Hematopoietic multipotent progenitor cell treated with erythropoietin and hydrocortisone succinate and interleukin-3 and kit ligand, for 4 days (in vitro differentiated cells): ENCODE measurements at places on chromosomes 5 and 9.

DNA sequence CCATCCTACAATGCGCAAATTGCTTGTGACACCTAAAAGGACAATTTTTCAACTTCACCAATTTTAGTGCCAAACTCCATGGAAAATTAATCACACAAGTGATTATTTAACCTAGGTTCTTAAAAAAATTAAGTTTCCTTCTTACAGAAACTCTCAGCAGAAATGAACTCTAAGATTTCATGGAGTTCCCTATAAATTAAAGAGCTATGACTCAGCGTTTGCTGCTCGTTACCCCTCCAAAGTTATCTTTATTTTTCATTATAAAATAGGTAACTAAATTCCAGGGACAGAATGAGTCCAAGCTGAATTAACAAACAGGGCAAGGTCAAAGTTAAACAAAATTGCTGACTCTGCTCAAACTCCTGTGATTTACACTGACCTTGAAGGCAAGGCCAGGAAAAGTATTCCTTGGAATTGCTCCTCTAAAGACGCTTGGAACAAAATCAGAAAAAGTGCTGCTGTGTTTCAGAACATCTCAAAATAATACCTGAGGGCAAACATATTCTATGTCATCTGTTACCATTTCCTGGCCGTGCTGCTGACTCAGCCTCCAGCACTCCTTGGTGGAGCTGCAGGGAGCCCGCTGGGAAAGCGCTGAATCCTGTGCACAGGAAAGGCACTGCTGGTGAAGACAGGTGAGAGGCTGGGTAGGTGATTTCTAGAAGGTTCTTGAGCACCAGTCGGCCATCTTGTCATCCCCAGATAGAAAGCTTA is 2.5 kb upstream of the CMBL start:
- no peak for DNase-seq

GRCh38 chr9:126027566-126027965 is 280.4 kb downstream of the PBX3 start:
- no peak for DNase-seq

- no peak for DNase-seq
Observed at GRCh38 chr9:118336250-118336942, 632.2 kb downstream of the TLR4 start.

GRCh38 chr9:93634311-93635185 is 58.2 kb downstream of the PHF2 start:
- DNase-seq, result no peak

DNA sequence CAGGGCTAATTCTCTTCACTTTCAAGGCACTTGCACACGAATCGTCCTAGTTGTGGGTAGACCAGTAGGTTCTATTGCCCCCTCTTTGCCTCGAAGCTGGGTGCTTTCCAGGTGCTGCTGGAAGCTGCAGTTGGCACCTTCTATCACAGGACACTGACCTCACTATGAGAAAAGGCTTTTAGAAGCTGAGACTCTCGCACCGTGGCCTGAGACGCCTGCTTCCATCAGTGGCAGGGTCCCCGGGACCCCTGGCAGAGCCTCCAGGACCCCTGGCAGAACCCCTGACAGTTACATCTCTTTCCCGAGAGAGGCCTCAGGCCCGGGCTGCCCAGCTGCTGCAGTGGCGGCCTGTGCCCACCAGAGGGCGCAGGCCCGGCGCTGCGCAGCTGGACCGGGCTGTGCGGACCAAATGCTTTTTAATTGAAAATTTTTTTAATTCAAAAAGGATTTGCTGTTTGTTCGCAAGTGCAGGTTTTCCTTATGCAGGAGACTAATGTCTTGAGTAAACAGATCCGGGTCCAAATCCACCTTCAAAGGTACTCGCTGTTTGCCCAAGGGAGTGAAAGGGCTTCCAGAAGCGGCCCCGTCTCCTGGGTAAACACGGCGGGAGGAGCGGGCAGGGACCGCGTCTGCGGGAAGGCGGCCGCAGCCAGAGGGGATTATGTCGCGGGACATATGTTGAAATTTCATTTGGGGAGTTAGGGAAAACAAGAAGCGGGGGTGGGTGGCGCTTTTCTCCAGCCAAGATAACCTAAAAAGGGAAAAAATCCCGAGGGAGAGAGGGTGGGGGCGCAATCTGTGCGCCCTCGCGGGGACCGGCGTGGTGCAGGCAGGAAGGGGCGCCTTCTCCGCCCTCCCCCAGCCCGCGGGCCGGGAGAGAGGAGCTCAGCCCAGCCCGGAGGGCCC is 114.5 kb upstream of the LMX1B start:
- DNase-seq, result peak; percentile 62

- no peak for DNase-seq
Observed at GRCh38 chr5:44574678-44575077, 185.5 kb upstream of the FGF10 start.

DNA sequence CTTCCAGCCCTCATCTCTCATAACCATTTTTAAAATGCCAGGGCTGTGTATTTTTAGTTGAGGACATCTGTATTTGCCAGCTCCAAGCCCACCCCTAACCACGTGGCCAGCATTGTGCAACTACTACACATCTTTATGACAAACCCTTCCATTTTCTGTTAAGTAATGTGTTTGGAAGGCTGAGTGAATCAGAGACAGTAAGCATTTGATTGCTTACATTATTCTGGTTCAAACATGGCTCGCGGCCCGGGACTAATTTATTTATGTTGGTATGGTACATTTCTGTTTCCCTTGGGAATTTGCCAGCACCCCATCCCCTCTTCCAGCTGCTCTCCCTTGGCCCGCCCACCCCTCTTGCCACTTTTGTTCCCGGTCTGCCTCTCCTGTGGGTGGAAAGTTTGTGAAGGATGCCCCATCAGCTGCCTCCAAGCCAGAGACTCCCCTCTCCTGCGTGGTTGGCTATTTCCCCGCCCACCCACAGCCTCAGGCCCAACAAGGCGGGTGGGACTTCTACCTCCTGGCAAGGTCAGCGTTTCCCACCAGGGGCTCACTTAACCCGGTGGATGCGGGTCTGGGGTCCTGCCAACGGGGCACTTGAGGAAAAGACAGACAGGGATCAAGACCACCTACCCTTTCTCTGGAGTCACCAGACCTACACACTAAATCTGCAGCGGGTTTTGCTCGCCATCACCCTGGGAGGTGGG is 162.2 kb downstream of the HSD17B3 start:
- DNase-seq, result peak; percentile 48

DNA sequence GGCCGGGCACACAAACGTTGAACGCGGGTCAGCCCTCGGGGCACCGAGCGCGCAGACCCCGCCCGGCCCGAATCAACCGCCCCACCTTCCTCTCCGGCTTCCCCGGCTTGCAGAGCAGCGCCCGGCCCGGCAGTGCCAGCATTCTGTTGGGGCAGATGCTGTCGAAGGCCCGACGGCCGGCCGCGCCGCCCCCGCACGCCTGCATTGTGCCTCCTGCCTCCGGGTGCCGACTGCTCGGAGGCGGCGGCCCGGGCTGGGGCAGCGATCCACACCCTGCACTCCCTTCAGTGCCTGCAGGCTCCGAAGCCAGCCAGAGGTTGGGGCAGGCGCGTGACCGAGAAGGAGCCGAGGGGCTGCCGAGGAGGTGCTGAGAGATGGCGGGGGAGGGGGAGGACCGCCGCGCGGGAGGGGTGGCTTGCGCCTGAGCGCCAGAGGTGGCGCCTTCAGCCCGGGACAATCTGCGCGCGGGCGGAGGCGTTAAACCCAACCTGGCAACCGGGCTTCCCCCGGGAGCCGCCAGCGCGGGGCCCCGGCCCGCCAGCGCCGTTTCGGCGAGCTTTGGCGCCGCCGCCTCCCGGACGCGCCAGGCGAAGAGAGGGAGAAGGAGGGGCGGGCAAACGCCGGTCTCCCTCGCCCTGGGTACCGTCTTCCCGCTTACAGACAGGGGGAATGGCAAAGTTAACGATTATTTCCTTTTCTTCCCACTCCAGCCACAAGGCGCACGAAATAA is at the start of gene MCIDAS:
Gene MCIDAS, minus strand, starts transcription at position 382 of the 730 bp plus-strand sequence. Its CDS starts 177 bp downstream, at position 205.
- DNase-seq, result peak; percentile 57

GRCh38 chr5:67238191-67238590 is 41.6 kb upstream of the CD180 start:
- no peak for DNase-seq

DNA sequence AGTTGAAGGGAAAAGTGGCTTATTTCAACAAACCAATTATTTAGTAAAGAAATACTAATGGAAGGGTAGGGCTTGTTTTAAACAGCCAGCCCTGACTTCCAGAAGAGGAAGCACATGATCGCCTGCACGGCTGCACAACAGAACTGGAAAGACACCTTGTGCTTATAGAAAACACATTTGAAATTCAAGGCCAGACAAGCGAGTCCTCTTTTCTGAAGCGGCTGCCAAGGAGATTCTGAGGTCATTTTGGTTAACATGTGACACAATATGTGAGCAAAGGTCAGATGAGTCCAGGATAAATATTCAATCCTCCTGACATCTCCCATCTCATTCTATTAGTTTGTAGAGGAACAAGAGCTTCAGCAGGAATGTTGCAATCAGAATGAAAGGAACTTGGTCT is 461.4 kb upstream of the ST8SIA4 start:
- peak; percentile 0 for DNase-seq

DNA sequence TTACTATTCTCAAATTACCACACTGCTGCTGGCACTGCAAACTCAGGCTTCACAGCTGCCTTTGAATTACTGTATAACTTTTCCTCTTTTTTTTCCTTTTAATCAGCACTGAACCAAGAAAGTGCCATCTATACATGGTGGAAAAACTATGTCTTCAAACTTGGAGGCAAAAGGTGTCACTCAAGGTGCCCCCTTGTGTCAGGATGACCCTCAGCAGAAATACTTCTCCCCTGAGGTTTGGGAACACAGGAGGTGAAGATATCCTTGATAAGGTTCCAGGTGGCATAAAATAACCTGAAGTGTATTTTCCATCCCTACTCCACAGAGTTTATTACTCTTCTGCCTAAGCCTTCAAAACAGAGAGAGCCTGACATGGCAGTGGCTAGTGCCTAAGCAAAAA is 14.5 kb downstream of the FRMD3 start:
- DNase-seq, result no peak
